ENCODE measurements at places on chromosomes 3 and 15. TPM values are rescaled to one million over a fixed set of nuclear protein-coding genes. Genes with fewer than 3 reads are reported as not detected.
A peak's percentile ranks its signal among the peaks of the same experiment; 100 is the strongest.

DNA sequence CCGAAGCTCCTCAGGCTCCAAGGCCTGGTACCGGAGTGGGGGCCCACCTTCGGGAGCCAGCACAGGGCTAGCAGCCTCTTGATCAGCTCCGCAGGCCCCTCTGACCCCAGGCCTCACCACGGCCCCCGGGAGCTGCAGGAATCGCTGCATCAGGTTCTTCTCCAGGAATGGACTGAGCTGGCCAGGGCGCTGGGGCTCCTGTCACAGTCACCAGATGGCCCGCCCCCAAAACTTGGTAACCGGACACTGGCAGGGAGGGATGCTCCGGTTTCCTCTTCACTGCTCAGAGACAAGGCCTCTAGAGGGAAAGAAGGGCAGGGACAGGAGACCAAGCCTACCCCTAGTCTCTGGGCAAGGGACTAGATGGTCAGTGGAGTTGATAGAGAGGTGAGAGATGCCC, 9.9 kb downstream of the AP3B2 start:
- no peak for DNase-seq

GRCh38 chr3:40737343-40737742, 212.6 kb downstream of the ZNF621 start:
- no peak for DNase-seq

GRCh38 chr15:77475898-77476297, 55.2 kb downstream of the HMG20A start:
- DNase-seq = no peak

GRCh38 chr3:15983232-15983631, 185.5 kb upstream of the ANKRD28 start:
- peak; percentile 43 for DNase-seq

DNA sequence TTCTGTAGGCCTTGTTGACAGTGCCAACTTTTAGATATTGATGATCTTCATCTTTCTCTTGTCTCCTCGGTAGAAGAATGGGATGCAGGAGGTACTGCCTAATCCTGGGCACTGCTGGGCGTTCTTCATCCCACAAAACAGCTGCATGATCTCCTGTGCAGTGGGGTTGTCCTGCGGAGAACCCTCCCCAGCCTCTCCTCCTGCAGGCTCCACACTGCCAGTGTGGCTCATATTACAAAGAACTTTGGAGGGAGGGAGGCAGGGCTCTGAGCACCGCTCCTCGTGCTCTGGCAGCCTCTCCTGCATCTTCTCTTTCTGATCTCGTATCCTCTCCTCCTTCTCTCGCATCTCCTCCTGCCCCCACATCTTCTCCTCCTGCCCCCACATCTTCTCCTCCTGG, 7.5 kb downstream of the GOLGA6L2 start:
- no peak for DNase-seq

DNA sequence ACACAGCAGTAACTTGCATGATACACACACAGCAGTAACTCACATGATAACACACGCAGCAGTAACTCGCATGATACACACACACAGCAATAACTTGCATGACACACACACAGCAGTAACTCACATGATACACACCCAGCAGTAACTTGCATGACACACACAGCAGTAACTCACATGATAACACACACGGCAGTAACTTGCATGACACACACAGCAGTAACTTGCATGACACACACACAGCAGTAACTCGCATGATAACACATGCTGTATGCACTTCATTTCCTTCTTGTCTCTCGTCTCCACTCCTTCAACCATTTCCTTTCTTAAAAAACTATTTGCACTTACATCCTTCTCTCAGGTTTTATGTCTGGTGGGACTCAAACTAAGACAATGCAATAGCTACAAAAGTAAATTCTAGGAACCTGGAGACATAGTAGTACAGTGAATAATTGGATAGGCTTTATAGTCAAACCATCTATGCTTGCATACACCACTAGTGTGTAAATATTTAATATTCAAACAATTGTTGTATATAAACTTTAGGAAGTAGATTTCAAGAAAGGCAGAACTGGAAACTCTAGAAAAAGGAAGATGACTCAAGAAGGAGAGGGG, 130.8 kb downstream of the UACA start:
- DNase-seq = no peak

DNA sequence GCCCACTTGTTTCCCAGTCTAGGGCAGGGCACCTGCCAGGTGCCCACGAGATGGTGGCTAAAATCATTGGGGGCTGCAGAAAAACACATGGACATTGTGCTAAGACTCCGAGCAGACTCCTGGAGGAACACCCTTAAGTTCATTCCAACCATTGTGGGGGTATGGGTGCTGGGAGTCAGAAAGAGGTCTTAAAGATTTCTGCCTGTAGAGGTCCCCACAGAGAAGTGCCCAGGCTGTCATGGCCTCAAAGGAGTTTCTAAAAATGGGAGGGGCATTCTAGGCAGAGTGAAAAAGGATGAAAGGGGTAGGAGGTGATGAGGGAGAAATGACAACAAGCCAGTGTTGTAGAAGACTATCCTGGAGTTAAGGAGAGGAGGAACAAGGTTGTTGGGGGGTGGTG, 17.1 kb downstream of the RBP1 start:
- no peak for DNase-seq

GRCh38 chr15:70227147-70227546, 129.4 kb upstream of the TLE3 start:
- DNase-seq = no peak

CRYBG3 gene
- total RNA-seq = 5.1 TPM

DNA sequence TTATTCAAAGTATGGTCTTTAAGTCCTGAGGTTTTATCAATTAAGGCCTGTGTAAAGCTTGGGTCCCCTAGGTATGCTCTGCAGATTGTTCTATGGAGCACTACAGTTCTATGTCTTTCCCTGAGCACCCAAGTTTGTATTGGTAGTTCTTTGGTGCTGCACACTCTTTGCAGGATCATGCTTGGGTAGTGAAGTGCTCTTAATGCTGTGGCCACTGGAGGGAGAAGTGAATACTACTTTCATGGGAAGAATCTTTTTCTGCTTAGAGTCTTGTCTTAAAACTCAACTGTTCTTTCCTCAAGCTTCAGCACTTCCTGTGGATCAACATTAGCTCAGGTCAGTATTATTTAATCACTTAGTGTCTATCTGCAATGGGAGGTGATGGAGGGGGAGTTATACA, 93.6 kb upstream of the CFAP20DC start:
- DNase-seq = no peak

GRCh38 chr3:43094851-43095250, 11.0 kb downstream of the POMGNT2 start:
- DNase-seq = no peak

LTK gene
- total RNA-seq = not detected

NOX5 gene
- total RNA-seq = not detected

NMB gene
- not detected for total RNA-seq

DNA sequence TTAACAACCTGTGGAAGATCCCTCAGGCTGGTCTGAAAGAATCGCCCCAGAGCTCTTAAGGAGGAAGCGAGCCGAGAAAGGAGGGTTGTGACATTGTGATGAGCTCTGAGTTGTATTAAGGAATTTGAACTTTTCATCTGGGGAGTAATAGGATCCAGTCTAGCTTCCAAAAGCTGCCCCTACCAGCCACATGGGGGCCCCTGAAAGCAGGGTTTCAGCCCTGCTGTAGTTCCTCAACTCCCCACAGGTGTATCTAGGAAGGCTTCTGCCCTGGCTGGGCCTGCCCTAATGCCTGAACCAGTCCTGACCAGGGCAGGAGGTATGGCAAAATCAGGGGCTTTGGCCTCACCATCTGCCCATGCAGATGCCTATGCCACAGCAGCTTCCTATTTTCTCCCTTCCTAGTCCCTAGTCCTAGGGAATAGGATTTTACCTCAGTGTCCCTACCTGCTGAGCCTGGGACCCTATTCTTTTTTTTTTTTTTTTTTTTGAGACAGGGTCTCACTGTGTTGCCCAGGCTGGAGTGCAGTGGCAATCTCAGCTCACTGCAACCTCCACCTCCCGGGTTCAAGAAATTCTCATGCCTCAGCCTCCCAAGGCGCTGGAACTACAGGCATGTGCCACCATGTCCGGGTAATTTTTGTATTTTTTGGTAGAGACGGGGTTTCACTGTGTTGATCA, 5.0 kb upstream of the AP3S2 start:
- peak; percentile 34 for DNase-seq

- peak; percentile 55 for DNase-seq
Observed at GRCh38 chr15:50685976-50686468, 575 bp downstream of the TRPM7 start.

- no peak for DNase-seq
Observed at GRCh38 chr3:24088782-24089181, 143.7 kb downstream of the NR1D2 start.

FILIP1L gene
- total RNA-seq = 31.5 TPM

MRAS gene
- 23.4 TPM for total RNA-seq

GOLGA6B gene
- total RNA-seq = not detected

GRCh38 chr3:128416578-128417211, 50.0 kb downstream of the DNAJB8 start:
- DNase-seq = peak; percentile 96

- no peak for DNase-seq
Observed at GRCh38 chr3:17158941-17159682, 274.4 kb downstream of the PLCL2 start.

GRCh38 chr15:90610190-90610589, 80.5 kb downstream of the CRTC3 start:
- DNase-seq = no peak

- peak; percentile 12 for DNase-seq
Observed at GRCh38 chr15:35986191-35986721, 440.3 kb upstream of the DPH6 start.

DNA sequence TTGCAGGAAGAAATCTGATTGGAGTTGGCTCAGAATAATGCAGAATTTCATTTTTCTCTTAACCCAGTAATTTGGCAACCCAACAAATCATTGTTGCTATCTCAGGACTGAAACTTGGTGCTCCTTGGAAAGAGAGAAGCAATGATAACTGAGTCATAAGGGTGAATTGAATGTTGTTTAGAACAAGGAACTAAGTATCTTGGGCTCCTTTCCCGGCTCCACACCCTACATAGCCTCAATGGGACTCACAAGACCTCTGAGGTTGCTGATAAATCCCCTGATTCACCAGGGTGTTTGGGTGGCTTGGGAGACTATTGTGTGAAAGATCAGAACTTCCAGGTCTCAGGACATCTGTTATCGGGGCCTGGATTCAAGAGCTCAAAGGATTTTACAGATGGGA, 7.8 kb upstream of the RAB8B start:
- DNase-seq = peak; percentile 33

DNA sequence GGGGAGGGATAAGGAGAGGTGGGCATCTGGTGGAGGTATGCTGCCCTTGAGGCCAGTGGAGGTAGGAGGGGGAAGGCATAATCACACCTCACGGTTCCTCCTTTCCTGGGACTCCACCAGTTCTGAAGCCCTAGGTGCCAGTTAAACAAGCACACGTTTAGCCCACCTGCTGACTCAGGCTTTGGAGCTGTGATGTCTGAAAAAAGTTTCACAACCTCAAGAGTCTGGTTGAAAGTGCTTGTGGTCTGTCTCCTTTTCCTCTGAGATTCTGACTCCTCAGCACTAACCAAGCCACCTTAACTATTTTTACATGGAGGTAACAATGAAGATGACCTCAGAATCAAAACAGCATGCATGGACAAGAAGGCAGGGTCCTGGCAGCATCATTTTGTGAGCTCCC, 23.0 kb downstream of the HPS3 start:
- DNase-seq = no peak

DNA sequence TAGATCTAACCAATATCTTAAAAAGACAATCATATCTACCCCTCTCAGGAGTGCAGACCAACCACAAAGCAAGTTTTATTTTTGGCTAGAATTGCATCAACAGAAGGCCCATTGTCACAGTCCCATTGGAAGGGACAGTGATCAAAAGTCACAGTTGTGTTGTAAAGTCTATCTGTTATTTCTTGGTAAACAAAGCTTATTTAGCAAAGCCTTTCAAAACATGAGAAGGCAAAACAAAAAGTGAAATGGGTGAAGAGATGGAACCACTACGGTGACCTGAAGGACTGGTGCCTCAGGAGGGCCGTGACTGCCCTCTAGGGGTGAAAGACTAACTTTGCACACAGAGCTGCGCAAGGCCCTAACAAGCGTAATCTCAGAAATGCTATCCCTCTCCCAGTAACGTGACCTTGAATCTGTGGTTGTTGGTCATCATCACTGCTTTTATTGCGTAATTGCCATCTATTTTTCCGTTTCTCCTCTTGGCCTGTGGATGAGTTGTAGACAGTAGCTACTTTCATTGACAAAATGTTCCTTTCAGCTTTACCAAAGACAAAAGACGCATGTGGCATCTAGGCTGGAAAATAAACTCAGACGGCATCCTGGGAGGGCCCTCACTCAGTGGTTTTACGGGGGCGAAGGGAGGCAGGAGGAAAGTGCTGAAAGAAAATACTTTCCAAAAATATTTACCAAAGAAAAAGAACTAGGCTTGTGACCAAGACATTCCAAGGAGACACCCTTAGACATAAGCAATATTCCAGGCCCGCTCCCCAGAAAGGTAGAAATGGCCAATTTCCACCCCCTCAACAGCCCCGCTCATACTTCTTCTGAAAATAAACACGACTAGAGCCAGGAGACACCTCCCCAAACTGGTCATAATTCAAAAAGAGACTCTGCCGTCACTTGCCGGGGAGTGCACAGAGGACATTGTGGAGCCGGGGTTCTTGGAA, 79.4 kb downstream of the FRMD4B start:
- DNase-seq = peak; percentile 16

DNA sequence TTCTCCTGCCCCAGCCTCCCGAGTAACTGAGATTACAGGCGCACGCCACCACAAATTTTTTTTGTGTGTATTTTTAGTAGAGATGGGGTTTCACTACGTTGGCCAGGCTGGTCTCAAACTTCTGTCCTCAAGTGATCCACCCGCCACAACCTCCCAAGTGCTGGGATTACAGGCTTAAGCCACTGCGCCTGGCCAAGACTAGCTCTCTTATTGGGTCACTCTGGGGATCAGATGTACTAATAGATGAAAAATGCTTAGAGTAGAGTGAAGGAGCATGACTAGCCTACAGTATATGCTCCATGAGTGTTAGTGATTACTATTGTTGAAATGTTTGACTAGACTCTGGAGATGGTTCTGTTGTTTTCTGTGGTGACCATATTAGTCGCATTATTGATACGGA, 21.8 kb downstream of the RARB start:
- DNase-seq = no peak

DNA sequence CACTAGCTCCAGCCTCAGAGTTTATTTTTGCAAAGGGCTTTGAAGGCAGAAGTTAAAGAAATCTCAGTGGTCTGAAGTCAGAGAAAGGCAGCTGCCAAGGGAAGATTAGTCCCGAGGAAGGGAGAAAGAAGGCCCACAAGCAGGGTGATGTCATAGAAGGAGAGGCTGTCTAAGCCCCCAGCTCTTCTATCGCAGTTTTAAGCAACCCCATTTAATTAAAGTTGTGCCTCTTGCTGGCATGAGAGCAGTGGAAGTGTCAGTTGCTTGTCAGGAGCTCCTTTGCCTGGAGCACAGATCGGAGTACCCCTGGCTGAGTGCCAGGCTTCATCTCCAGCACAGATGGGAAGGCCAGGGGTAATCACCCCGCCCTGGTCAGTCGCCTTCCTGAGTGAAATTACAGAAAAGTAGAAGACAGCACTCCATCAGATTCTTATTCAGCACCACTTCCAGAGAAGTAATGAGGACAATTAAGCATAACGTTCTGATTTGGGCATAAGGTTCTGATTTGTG, 530.7 kb downstream of the EPHB1 start:
- DNase-seq = no peak

ANKUB1 gene
- not detected for total RNA-seq

- DNase-seq = no peak
Observed at GRCh38 chr3:119237299-119237698, 3.4 kb downstream of the B4GALT4 start.

Measured in MG63 (cell line).